ENCODE measurements at places on chromosomes 2 and 18.

DNA sequence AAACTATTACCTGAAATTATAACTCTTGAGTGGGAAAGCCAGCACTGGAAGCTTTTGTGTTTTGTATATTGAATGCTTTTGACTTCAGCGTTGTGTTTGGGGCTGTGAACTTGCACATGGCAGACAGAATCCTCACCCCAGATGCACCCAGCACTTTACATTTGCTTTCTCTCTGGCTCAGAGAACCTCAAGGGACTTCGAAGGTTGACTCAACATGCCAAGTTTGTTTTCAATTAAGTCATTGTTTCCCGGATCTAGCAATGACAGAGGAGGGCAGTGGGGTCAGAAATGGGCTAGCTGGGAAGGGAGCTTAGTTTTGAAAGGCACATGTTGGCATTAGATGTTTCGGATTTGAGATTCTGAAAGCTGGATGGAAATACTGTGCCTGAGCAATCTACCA, 22.4 kb downstream of the TET3 start:
- DNase-seq = no peak

- DNase-seq = no peak
These were observed 5.9 kb upstream of the RPL37A start for GRCh38 chr2:216492597-216493333.

GRCh38 chr2:88856409-88857135, 165.1 kb downstream of the RPIA start:
- no peak for DNase-seq

- no peak for DNase-seq
These were observed 150.6 kb upstream of the MAPRE2 start for GRCh38 chr18:34890486-34891085.

DNA sequence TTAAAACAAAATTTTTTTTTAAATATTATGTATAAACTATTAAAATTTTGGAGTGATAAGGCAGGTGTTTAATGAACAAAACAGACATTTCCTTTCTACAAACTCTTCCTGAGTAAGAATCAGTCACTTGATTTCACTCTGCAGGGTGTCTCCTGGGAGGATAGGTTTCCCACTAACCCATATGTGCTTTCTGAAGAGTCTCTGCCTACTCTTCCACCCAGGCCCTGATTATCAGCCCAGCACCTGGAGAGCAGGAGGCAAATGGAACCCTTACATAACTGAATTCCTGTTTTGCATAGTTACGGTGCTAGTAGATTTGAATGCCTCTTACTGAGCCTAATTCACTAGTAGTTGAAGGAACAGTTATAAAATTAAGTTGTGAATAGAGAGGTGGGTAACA, 1718.6 kb downstream of the SUCLG1 start:
- DNase-seq = no peak

- no peak for DNase-seq
These were observed 709.1 kb upstream of the CHAC2 start for GRCh38 chr2:53058526-53058925.

- DNase-seq = no peak
These were observed 344.9 kb downstream of the RND3 start for GRCh38 chr2:150142561-150142960.

GRCh38 chr2:37211212-37211611, 14.9 kb downstream of the CEBPZOS start:
- DNase-seq = no peak
